MV-4-11 (cell line): ENCODE measurements at places on chromosomes 7 and 10.

DNA sequence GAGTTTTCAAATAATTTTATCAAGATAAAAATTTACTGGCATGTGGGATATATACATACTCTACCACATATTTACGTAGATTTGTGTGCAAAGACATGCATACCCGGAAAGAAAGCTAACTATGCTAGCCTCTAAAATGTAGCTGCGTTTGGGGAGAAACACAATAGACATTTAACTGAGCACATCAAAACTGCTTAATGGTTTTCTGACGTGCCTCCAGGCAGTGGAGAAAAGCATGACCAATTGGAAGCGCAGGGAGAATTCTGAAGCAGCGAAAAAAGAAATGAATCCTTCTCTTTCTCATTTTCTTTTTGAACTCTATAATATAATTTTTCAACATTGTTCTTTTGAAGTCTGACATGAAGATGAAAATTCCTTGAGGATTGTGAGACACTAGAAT lies 60.3 kb upstream of the LYZL1 start:
- no peak for DNase-seq

GRCh38 chr7:131733604-131734003 lies 177.2 kb upstream of the PODXL start:
- DNase-seq, result no peak

DNA sequence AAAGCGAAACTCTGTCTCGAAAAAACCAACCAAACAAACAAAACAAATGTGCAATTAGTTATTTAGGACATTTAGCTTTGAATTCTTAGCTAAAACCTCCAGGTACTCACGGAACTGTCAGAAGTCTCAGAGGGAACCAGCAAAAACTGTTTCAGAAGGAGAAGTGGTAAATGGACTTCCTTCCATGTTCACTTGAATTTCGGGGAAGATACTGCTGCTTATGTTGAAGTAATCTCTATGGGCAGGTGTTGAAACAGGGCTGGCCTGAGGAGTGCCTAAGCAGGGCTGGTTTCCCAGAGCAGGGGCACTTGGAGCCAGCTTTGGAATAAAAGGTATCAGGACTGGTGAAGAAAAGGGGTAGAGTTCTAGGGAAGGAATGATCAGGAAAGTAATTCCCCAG lies 2.4 kb upstream of the EXOC6 start:
- DNase-seq, result peak; percentile 88

- DNase-seq, result no peak
Measured at GRCh38 chr10:86964061-86964846, 4.0 kb upstream of the ADIRF start.

DNA sequence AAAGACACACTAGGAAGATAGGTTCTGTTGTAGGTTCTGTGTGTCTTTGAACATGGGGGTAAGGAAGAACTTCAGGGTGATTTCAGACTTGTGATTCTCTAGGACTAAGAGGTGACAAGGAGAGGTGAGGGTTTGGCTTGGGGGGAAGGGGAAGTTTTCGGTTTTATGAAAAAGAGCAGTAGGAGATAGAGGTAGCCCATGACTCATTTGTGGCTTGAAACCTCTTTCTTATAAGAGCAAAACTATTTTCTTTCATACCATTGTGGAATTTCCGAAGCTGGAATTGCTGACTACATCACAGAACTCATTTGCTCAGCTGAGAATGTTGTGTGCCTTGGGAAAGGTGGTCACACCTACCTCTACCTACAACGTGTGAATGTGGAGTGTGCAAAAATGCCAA lies 39.6 kb upstream of the IKZF1 start:
- DNase-seq, result peak; percentile 28

DNA sequence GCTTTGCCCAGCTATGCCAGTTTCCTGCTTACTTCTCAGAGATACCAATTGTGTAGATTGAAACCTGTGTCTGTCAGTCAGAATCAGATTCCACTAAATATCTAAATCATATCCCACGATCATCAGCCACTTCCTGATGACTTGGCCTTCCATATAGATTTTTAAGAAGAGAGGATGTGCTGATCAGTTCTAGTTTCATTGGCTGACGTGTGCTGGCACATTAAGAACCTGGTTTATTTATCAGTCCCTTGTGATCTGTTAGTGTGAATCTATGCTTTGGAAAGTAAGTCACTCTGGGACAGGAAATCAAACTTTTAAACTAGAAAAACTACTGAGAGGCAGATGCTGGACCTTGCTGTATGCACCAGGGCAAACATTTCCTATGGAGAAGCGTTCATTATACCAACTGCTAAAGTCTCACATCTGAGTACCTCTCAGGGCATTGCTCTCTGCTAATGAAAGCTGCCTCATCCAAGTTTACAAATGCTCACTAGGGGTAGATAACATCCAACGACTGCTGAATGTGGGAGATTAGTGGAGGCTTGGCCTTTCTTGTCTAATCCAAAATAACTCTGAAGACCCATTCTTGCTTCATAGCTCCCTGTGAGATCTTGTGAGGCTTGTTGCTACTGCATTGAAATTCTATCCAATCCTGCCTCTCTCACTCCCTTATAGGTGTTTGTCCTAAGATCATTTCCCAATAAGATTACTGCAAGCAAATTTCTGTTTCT lies 109.1 kb downstream of the ARL4A start:
- DNase-seq, result no peak

DNA sequence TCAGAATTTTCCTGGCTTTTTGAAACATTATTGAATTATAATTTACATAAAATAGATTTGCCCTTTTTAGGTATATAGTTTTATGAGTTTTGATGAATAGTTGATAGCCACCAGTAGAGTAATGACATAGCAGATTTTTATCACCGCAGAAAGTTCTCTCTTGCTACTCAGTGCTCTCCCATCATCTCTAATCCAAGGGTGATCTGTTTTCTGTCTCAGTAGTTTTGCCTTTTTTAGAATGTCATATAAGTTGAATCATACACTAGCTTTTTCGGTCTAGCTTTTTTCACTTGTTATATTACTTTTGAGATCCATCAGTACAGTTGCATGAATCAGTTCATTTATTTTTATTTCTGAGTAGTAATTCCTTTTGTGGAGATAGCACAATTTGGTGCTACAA lies 17.9 kb downstream of the RSBN1L start:
- no peak for DNase-seq

- no peak for DNase-seq
Measured at GRCh38 chr7:155570991-155571390, 24.6 kb upstream of the CNPY1 start.

- DNase-seq, result no peak
Measured at GRCh38 chr10:28722065-28722803, 44.9 kb downstream of the BAMBI start.

DNA sequence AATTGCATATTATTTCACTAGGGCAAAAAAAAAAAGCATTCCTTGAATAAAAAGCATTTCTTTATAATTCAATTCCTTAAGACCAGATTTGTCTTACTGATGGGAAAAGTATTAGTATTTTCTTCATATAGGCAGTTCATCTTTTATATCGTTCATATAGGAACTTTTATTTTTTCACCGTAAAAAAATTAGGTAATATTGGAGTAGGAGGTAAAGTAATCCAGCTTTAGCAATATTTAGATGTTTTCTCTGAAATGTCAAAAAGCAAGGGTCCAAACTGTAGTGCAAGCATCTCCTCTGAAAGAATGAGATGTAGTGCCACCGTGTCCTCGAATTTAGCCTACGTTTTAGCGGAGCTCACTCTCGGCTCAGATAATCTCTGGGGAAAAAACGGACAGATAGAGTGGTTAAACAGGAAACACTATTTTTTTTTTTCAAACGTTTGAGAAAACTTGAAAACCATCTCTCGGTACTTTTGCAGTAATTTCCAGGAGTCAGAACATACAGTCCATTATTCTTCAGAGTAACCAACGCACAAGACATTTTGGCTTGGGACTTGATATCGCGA lies 5.5 kb upstream of the SPAG6 start:
- no peak for DNase-seq

- DNase-seq, result no peak
Measured at GRCh38 chr7:36062154-36062815, 90.8 kb upstream of the EEPD1 start.

GRCh38 chr7:100351657-100352058 lies 6.3 kb upstream of the PILRB start:
- no peak for DNase-seq

DNA sequence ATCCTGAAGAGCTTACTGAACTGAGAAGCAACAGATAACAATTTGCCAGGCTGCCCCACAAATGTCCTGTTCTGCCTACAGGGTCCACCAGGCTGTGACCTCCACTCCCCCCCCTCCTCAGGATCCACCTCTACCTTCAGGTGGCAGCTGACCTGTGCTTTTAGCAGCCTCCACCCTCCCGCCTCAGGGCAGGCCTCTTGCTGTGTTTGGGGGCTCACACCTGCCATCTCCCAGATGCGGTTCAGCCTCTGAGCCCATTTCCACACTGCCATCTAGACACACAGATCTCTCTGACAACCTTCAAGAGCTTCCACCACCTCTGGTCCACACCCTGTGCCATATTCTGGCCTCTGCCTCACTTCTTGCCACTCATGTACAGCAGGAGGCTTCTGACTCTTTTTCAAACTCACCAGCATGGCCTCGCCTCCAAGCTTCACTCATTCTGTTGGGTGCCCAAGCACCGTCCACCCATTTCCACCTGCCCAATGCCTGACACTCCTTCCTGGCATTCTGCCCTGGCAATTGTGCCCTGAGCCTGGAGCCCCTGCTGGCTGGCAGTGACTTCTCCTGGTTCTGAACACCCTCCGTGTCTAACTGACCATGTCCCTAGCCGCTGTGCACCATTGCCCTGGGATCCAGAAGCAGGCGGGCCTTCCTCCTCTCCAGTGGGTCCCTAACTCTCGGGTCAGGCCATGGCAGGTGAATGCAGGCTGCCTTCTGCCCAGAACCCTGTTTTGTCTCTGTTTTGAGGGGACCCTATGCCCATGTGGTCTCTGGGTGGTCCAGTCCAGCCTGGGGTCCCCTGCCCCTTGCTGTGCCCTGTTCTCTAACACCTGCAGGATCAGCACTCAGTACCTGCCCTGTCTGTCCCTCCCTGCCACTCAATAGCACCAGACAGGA lies 18.5 kb downstream of the TMEM72 start:
- no peak for DNase-seq

- no peak for DNase-seq
Measured at GRCh38 chr10:9853405-9854355, 1164.0 kb upstream of the CELF2 start.

- no peak for DNase-seq
Measured at GRCh38 chr10:76091926-76092325, 660.5 kb downstream of the LRMDA start.

DNA sequence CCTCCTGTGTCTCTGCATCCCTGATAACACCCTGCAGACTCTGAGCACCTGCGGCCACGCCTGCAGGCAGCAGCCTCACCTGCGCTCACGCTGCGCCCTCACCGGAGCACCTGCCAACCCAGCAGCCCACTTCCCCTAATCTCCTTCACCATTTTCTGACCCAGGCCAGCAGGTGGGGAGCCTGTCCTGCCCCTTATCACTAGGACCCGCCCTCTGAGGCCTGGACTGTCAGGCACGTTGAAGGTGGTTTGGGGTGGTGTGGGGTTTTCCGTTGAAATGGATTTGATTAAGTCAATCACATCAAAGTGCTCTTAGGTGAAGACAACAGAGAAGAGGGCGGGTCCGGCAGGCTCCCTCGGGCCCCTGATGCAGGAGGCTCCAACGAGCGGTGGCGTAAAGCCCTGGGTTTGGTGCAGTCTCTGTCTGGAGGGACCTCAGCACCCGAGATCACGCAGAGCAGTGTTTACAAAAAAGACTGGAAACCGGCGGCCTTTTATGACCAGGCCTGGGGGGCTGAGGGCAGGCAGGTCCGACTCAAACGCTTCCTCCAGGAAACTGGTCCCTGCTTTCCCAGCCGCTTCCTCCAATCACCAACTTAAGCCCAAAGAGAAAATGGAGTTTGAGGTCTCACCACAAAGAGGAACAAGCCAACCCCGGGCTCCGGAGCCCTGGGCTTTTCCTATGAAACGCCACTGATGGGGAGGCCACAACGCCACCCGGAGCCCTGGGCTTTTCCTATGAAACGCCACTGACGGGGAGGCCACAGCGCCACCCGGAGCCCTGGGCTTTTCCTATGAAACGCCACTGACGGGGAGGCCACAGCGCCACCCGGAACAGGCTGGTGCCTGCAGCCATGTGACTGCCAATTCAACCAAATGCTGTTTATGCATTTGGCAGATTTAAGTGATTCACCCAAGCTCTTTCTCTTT lies 45.5 kb downstream of the DPYSL4 start:
- DNase-seq, result peak; percentile 99

GRCh38 chr7:45721686-45722598 lies 147.8 kb downstream of the ADCY1 start:
- no peak for DNase-seq

DNA sequence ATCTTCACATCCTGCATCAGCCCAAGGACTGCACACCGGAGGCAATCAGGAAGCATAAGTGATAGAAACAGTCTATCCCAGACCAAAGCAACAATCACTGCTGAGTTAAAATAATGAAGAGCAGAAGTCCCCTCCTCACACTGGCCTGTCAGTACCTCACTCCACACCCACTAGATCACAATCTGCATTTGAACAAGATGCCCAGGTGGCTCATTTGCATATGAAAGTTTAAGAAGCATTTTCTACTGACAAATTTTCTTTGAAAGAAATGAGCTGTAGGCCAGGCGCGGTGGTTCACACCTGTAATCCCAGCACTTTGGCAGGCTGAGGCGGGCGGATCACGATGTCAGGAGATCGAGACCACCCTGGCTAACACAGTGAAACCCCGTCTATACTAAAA lies 77.4 kb downstream of the CUL2 start:
- DNase-seq, result no peak

- no peak for DNase-seq
Measured at GRCh38 chr10:101768791-101769170, 7.1 kb downstream of the FGF8 start.

GRCh38 chr7:80312139-80312661 lies 177.6 kb downstream of the GNAI1 start:
- no peak for DNase-seq

- peak; percentile 91 for DNase-seq
Measured at GRCh38 chr10:32378363-32379317, 31.7 kb upstream of the EPC1 start.

DNA sequence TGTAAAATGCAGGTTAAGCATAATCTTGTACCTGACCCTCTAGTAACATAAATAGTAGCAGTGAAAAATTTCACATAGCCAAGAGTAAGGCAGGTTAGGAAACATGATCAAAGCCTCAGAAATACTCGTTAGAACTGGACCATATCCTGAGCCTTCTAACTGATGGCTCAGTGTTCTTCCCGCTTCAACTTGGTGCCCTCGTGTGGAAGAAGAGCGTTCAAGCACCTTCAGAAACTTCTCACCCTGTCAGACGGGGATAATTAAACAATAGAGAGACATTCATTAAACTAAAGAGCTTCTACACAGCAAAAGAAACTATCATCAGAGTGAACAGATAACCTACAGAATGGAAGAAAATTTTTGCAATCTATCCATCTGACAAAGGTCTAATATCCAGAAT lies 124.5 kb downstream of the MYOF start:
- DNase-seq, result peak; percentile 37

- DNase-seq, result no peak
Measured at GRCh38 chr7:28135315-28135714, 45.3 kb downstream of the JAZF1 start.

DNA sequence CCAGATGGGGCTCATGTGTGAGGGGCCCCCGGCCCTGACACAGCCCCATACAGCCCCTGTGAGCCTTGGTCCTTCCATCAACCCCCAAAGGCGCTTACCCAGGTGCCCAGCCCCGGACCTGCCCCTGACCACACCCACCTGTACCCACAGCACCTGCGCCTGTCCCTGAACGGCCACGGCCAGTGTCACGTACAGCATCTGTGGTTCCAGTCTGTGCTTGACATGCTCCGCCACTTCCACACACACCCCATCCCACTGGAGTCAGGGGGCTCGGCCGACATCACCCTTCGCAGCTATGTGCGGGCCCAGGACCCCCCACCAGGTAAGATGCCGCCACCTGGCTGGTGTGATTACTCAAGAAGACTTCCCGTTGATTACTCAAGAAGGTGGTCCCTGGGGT lies 33.5 kb downstream of the SH2B2 start:
- no peak for DNase-seq
